Amygdala (tissue), 56 donors: ENCODE measurements at places on chromosomes 2 and 18.

DNA sequence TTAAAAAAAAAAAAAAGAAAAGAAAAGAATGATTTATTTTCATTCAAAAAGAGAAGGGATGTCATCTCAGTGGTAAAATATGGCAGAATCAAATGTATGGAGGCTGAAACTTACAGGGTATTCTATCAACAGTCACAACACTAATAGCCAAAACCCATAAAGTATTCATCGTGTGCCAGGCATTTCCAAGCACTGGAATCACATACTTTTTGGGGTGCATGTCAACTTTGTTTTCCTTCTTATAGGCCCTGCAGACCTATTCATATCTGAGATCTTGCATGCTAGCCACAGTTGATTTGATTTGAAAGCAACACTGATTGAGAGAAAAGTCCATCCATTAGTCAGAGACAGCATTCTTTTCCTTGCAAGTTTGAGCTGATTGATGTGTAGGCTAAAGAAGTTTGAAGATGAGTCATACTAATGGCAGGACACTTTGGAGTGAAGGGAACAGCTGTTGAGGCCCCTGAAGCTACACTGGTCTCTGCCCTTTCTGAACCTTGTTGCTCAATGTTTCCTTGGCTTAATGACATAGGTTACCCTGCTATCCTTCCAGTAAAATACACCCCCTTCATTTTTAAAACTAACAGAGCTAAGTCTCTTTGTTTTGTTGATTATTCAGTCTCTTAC, 22.0 kb downstream of the KATNAL2 start:
- no peak for DNase-seq

DNA sequence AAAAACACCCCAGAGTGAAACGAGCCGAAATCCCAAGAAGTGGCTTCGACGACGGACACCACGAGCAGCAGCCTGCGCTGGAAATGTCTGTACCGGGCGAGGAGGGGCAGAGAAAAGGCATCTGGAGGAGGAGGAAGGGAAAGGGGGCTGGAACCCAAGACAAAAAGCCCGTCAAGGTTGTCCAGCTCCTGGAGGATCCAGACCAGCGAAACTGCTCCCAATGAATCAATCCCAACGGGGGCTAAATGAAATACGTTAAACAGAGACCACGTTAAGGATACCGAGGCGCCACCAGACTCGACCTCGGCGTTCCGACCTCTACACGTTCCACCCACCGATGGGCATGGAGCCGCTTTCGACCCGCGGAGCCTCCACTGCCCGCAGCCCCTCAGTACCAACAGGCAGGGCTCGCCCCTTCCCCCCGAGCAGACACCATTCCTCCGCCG, 400 bp downstream of the CCDC88A start:
- DNase-seq = peak; percentile 31

DNA sequence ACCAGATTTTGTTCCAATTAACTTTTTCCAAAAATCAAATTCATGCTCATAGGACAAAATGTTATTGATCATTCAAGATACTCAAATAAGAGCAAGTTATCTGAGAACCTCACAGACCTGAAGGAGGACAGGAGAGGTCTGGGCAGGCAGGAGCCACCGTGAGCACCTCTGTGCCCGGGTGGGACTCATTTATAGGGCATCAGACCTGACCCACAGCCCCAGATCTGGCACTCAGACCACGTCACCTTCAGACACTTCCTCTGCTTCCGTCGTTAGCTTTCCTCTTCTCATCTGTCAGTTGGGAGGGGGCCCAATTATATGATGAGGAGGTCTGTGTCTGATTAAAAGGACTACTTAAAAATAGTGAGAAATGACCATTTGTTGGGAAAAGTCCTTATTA, 169.4 kb downstream of the EIPR1 start:
- no peak for DNase-seq

DNA sequence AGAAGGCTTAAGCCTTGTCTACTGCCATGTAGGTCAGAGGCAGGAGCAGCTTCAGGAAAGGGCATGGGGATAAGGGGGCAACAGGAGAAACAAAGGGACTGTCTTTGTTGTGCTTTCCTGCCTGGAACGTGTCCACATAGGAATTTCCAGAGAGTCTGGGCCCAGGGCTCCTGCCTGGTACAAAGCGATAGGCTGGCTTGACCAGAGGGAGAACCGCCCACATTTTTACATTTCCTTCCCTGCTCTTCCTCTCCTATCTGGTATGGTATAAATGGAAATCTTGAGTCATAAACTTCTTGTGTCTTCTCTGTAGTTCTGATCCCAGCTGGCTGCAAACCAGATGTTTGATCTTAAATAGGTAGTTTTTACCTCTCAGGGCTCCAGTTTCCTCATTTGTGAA, 414.8 kb downstream of the HRH4 start:
- no peak for DNase-seq

- DNase-seq = no peak
Observed at GRCh38 chr2:238087211-238087610, 12.9 kb upstream of the ESPNL start.

DNA sequence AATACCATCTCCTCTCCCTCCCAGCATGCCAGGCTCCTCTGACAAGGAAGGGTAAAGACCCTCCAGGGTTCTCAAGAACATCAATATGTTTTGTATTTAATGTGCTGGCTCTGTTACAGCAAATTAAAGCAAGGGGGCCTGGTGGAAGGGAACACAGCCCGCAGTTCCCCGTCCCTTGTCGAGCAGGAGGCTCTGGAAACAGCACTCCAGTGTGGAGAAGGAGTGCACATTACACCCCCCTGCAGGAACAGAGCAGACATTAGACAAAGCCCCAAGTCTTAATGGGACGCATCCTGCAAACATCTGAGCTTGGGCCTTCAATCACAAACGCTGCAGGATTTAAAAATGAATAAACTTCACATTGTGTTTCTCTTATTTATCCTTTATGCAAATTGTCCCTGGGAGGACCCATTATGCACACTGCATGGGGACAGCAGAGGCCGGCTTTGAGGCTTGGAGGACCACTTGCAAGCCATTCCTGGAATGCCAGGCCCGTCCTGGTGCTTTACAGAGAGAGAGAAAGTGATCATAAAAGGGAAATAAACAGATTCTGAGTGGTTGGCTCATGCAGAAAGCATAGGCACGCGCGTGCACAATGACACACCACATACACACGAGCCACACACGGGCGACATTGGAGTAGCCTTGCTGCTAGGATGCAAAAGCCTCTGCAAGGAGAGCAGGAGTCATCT, 328.7 kb downstream of the SMAD2 start:
- no peak for DNase-seq

DNA sequence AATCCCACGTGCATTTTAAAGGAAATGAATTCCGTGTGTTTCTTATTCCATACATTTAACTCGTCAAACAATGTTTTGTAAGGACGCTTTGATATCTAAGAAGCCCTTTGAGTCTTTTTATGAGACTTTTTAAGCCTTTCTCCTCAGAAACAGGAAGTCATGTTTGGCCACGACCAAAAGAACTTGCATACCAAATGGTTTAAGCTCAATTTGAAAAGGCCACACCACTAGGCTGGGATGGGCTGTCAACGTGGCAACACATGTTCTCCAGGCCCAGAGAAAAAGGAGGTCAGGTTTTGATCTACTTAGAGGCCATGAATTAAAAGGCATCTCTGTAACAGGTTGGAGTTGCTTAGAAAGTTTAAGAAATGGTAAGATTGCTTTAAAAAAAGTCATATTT, 441.8 kb downstream of the CMPK2 start:
- no peak for DNase-seq

DNA sequence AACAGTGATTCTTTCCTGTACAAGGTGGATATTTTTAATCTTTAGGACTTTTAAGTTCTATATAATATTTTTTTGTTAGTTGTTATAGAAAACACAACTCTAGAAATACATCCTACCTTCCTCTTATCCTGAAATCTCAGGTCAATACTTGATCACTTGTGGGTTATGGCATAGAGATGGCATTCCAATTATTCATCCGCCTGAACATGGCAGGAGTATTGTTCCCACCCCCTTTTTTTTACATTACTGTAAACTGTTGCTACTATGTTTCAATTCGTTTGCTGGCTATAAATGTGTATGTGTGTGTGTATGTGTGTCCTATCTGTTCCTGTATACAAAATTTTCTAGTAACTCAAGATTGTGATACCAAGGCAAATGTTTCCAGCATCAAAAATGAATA, 43.3 kb upstream of the FN1 start:
- DNase-seq = no peak

- no peak for DNase-seq
Observed at GRCh38 chr2:131641414-131642206, 113.9 kb downstream of the CCDC74A start.

- DNase-seq = no peak
Observed at GRCh38 chr2:201975434-201975833, 58.2 kb upstream of the FZD7 start.

GRCh38 chr2:212448698-212449097, 89.9 kb downstream of the ERBB4 start:
- no peak for DNase-seq

- DNase-seq = no peak
Observed at GRCh38 chr2:120373424-120373823, 27.5 kb downstream of the INHBB start.

DNA sequence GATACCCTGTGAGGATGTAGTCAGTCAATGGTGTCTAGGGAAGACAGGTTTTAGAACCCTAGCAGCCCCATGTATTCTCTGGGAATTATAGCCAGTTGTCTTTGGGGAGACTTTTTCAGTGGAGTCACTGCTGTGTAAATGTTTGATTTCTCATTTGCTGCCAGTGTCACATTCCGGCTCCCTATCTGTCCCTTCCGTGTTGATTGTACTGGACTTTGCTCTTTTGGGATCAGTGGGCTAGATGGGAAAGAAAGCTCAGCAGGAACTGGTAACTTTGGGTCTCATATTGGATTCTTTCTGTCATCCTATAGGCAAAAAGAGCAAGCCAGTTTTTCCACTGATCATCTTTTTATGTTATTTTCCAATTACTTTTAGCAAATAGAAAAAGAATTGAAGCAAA, 70.1 kb downstream of the GTF3C3 start:
- DNase-seq = no peak

DNA sequence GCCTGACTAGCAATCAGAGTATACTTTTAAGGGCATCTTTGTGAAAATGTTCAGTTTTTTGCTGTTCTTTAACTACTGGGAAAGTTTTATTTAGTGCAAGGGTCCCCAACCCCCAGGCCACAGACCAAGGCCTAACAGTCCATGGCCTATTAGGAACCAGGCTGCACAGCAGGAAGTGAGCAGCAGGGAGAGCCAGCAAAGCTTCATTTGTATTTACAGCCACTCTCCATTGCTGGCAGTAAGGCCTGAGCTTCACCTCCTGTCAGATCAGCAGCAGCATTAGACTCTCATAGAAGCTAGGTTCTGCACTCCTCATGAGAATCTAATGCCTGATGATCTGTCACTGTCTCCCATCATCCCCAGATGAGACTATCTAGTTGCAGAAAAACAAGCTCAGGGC, 17.1 kb upstream of the NR4A2 start:
- no peak for DNase-seq

- DNase-seq = no peak
Observed at GRCh38 chr2:172437419-172438341, 10.3 kb downstream of the ITGA6 start.

DNA sequence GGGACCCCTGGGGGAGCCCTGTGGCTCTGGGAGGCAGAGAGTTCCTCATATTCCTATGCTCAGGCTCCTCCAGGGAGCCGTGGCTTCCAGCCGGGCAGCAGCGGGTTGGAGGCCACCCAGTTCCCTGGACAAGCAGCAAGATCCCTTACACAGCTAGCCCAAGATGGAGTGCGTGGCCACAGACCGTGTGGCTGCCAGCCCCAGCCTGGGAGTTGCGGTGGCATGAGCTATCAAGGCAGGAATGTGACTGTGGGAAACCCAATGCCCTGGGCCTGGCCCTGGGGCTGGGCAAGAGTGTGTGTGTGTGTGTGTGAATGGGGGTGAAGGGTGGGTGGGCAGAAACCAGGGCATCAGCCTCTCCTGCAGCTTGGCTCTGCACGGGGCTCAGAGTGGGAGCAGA, 130.5 kb downstream of the DYSF start:
- no peak for DNase-seq

DNA sequence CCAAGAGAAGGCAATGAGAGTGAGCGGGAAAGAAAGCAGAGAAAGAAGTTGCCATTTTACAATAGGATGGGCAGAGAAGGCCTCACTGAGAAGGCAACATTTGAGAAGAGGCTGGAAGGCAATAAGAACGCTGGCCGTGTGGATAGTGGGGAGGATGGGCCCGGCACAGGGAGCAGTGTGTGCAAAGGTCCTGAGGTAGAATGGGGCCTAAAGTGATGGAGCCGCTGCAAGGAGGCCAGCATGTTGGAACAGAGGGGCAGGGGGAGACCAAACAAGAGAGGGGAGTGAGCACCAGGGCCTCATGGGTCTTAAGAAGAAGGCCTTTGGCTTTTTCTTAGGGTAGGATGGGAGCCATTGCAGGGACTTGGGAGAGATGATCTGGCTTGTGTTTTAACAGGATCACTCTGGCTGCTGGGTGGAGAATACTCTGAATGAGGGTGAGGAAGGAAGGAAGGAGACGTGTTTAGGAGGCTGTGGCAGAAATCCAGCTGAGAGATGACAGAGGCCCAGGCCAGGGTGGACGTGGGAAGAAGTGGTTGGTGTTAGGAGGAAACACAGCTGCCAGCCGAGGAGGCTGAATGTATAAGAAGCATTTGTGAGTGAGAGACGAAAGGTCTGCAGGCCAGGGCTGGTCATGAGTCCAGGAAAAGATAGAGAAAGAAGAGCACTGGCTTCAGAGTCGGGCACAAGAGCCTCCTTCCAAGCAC, 159.8 kb downstream of the KLHL29 start:
- DNase-seq = no peak

DNA sequence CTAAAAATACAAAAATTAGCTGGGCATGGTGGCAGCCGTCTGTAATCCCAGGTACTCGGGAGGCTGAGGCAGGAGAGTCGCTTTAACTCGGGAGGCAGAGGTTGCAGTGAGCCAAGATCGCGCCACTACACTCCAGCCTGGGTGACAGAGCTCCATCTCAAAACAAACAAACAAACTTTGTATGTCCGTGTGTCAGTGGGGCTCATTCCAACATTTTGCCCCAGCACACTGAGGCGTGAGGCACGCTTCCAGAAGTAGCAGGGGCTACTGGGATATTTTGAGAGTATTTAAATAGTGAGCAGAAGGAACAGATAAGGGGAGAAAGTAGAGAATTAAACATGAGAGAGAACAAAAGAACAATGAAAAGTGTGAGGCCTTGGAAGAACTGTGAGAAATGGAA, 83.3 kb upstream of the TANK start:
- DNase-seq = no peak

- DNase-seq = no peak
Observed at GRCh38 chr2:88074854-88075292, 7.2 kb downstream of the SMYD1 start.

DNA sequence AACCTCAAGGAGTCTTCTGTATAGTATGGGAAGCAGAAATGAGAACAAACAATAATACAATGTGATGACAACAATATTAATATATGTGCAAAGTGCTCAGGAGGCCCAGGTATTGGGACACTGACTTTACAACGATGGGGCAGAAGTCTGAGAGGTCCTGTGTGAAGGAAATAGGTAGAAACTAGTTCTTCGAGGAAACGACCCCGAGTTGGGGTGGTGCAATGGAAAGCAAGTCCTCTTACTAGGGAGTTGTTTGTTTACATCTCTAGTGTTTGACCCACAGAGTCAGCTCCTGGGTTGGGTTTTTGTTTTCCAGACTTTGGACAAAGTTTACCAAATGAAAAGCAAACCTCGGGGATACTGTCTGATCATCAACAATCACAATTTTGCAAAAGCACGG, 16.2 kb downstream of the CASP8 start:
- DNase-seq = no peak

GRCh38 chr2:151852260-151853069, 24.2 kb upstream of the ARL5A start:
- no peak for DNase-seq

- no peak for DNase-seq
Observed at GRCh38 chr2:32732912-32733472, 105.1 kb downstream of the TTC27 start.
